ENCODE measurements at places on chromosomes 2 and 18.

- DNase-seq, result no peak
Observed at GRCh38 chr2:181077128-181077709, 96.8 kb downstream of the UBE2E3 start.

DNA sequence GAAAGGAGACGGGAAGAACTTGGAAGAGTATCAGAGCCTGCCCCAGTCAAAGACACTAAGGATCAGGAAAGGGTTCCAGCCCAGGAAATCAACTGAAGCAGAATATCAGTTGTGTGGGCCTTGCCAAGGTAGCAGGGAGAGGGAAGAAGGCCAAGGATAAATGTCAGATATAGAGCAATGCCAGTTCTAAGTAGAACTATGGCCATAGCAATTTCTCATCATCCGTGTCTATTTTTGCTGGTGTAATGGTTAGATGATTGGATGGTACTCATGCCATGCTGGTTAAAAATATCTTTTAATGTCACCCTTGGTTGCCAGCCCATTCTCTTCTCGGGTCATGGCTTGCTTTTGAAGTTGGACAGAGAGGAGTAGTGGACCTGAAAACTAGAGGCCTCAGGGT, 41.9 kb downstream of the MAIP1 start:
- no peak for DNase-seq

DNA sequence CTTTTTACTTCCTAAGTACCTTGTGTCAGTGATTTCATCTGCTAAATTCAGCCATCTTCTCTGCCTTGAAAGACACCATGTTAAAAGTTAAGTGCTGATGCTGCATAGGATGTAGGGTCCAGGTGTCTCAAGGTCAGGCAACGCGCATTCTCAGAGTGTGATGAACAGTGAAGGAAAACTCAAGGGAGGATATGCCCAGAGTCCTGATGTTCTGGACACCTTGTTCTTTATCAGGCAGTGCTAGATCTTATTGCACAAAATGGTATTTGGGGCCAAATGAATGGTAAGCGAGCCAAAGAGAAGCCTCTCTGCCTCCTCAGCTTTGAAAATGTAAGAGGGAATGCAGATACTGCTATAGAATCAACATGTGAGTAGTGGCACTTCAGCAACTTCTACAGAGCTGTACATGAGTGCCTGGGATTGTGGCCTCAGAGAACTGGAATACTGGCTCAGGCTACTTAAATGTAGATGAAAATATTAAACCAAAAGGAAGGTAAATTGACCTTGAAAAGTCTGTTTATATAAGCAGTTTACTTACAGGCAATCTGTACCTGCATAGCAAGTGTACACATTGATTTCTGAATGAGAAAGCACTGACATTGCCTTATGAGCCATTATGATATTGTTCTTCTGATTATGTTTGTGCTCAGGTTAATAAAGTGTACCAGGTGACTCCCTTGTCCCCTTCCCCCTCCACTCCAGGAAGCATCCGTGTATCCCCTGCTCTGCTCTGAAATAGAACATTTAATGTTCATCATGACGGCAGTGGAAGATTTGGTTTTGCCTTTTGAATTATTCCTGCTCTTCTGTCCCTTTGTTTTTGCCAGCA, 86.7 kb upstream of the RANBP2 start:
- no peak for DNase-seq

DNA sequence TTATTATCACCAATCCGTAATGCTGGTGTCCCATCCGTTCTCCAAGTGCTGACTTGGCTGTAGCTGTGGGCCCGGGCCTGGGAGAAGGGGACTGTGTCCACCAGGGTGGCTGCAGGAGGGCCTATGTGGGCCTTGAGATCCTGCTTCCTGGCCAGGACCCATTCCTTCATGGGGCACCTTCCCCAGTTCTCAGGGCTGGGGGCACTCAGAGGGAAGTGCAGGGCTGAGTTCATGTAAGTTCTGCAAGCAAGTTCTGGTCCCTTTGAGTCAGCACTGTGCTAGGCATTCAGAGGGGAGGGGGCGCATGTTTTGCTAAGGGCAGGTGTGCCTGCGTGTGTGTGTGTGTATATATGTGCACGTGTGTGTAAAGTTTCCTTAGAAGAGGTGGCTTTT, 94.0 kb downstream of the GLI2 start:
- no peak for DNase-seq

DNA sequence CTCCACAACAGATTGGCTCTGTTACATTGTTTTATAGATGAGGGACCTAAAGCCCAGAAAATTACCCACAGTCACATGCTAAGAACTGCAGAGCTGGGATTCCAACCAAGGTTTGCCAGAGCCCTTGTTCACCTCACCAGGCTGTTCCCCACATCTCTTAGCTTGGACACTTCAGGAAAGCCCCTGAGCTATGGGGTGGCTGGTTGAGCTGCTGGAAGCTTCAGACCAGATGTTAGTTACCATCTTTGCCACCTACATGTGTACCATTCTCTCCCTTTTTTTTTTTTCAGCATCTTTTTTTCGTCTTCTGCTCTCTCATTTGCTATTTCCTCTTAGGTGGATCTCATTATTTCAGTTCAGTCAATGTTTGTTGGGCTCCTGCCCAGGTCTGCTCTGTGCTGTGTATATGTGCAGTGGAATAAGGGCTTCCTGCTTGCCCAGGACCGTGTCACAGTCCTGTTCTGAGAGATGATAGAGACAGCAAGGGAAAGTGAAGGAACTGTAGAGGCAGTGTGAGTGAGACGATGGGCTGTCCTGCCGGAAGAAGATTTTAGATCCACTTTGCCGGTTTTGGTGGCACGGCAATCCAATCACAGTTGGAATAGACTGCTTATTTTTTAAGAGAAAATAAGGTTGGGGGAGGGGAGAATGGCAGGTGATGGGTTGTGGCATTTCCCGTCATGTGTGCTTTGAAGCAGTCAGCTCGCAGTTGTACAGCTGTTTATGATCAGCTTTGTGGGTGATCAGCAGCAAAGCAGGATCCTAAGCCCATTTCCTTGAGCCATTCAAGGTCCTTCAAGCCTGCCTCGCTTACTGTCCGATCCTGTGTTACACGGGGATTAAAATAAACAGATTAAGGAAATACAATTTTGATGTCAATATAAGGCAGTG, 152.6 kb downstream of the RTN4 start:
- no peak for DNase-seq

- DNase-seq, result no peak
Observed at GRCh38 chr18:75638223-75638775, 210.8 kb upstream of the SMIM21 start.

DNA sequence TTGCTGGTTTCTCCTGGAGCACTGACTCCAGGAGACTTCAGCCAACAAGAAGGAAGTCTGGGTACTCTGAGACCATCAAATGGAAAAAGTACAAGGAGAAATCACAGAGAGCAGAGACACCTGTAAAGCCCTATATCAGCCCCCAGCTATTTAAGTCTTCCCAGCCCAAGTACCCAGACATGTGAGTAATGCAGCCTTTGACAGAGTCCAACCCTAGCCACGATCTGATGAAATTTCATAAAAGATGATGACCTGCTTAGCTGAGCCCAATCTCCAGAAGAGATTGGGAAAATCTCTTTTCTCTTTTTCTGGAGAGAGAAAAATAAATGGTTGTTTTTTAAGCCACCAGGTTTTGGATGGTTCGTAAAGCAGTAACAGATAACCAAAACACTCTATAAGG, 196.6 kb downstream of the NBAS start:
- no peak for DNase-seq

DNA sequence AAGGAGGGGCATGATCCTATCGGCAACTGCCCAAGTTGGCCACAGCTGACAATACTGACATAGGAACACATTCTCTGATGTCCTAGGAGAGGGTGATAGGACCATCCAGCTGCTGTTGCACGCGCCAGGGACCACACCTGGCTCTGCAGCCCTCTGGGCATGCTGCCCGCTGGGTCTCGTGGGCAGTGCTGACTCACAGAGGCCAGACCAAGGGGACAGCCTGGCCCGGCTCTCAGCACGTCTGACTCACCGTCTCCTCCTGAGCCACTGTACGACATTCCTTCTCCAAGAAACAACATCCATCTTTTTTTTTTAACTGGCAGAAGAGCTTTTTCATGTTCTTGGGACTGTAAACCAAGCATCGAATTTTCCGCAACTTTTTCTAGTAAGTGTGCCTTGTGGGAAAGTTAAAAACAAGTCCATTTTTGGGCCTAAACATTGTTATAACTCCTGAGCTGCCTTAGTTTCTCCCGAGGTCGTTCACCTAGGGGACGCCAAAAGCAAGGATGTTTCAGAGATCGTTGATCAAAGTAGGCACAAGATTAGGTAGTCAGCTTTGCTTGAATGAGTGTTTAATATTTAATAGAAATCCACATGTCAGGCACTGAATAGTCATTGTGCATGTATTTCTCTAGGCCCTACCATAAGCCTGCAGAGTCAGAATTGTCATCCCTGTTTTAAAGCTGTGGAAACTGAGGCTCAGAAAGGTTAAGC, 100.3 kb downstream of the TTC32 start:
- DNase-seq, result no peak

- DNase-seq, result no peak
Observed at GRCh38 chr2:152389483-152389882, 54.5 kb downstream of the FMNL2 start.

DNA sequence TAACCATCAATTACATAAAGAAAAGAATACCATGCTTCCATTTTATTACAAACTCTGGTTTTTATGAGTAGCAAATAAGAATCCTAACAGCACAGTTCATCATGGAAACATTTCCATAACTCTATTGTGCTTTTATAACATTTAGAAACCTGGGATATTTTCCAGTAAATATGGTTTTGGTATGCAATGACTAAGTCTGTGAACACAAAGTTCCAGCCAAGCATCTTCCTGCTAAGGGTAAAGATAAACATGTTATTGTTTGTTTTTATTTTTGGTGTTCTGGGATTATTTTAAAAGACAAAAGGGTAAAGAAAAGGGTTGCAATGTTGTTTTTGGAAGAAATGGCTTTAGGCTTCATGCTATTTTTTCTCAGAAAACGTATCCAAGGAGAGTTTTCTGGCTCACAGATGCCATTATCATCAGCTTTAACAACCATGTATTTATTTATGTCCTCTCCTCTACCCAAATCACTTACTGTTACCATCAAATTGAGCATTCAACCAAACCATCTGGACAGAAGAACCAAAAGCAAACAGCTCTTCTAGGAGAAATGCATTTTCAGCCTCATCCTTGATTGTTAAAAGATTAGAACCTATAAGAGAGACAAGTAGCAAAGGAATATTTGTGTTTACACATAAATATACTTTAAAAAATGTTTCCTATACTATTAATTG, 116.0 kb downstream of the PLA2R1 start:
- no peak for DNase-seq

GRCh38 chr2:240644859-240645301, 19.6 kb downstream of the GPR35 start:
- DNase-seq, result no peak

- no peak for DNase-seq
Observed at GRCh38 chr2:100380681-100381080, 36.8 kb downstream of the CHST10 start.

DNA sequence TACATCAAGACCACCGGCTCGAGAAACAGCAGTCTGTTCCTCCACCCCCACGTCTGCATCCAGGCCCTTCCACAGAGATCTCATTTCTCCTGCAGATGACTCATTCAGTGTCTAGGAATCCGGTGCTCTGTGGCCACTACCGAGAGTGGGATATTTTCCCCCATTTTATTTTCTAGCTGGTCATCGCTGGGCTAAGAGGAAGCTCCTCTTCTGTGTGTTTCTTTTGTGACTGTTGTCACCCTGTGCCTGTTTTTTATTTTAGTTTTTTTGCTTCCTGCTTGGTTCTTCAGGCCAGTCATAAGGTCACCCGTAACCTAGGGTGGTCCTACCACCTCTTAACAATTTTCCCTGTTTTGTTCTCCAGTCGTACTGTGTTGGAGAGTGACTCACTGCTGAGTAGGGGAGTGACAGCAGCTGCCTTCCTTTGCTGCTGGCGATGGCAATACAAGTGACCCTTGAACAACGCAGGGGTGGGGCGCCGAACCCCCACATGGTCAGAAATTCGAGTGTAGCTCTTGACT, 6.7 kb downstream of the RAMP1 start:
- DNase-seq, result no peak

- DNase-seq, result no peak
Observed at GRCh38 chr2:15675456-15676195, 84.0 kb downstream of the DDX1 start.

- no peak for DNase-seq
Observed at GRCh38 chr2:227615906-227616305, 1.3 kb upstream of the SCYGR3 start.

DNA sequence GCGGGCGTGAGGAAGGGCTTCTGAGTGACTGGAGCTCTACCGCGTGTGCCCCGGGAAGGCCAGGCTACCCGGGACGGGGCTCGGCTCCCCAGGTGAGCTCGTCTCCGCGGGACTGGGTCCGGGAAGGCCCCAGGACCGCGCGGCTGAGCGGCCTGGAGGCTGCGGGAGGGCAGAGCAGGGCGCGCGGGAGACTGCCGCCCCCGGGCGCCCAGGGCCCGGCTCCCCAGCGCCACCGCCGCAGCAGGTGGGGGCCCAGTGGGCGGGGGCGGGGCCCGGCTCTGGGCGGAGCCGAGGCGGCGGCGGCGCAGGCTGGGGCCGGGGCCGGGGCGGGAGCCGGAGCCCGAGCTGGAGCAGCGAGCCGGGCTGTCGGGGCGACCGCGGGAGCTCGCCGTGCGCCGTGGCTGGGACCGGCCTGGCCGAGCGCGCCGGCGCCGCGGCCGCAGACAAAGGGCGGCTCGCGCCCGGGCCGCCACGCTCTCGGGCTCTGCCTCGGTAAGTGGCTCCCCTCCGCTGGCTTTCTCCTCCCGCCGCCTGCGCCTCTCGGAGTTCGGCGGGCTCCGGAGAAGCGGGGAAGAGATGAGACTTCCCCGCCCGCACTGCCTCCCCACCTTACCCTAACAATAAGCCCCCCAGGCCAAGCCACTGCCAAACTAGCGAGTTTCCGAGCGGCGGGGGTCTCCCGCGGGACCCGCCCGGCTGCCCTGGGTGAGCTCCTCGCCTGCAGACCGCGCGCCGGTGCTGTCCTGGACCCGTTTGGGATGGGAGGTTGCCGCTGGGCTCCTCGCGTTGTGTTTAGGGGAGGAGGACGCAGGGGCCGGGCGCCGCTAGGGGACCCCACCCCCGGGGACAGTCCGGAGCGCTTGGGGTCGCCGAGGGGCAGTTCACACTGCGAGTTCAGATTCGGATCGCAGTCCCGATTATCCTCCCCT, at the start of gene MAPK4:
TSS of gene MAPK4 (plus strand) at position 336 of the 929 bp plus-strand sequence. CDS start 103,872 bp downstream, outside the sequence.
- DNase-seq, result no peak

- no peak for DNase-seq
Observed at GRCh38 chr18:58015065-58015780, 28.8 kb upstream of the NEDD4L start.

GRCh38 chr2:31967790-31968189, 43.0 kb downstream of the MEMO1 start:
- no peak for DNase-seq

GRCh38 chr2:18398833-18399232, 161.6 kb downstream of the RDH14 start:
- DNase-seq, result no peak

- DNase-seq, result no peak
Observed at GRCh38 chr2:78707776-78708386, 317.6 kb upstream of the REG3G start.

GRCh38 chr2:182921234-182921633, 54.8 kb upstream of the FRZB start:
- no peak for DNase-seq

DNA sequence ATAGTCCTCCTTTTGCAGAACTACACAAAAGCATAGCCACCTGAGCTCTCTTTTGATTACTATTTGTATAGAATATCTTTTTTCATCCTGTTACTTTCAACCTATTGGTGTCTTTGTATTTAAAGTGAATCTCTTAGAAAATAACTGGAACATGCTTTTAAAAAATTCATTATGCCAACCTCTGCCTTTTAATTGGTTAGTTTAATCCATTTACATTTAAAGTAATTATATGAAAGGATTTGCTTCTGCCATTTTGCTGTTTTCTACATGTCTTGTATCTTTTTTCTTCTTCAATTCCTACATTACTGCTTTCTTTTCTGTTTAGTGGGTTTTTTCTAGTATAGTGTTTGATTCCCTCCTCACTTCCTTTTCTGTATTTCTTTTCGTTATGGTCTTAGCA, 407.5 kb upstream of the ZEB2 start:
- no peak for DNase-seq
